ENCODE measurements at places on chromosomes 4 and X.

DNA sequence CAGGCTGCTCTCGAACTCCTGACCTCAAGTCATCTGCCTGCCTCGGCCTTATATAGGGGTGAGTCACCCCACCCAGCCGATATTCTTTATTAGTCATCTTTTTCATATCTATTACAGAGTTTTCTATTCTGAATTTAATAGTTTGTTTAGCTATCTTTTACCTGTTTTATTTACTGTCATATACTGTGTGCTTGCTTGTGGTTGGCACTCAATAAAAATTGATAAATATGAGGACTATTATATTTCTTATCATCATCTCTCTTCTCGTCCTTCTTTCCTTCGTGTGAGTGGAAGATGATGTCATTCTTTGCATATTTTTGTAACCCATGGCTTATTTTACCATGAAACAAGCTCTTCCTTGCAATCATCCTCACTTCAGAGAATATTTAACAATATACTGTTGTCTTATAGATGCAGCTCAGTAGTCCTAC is 265.5 kb downstream of the ARHGAP24 start:
- DNase-seq: no peak

DNA sequence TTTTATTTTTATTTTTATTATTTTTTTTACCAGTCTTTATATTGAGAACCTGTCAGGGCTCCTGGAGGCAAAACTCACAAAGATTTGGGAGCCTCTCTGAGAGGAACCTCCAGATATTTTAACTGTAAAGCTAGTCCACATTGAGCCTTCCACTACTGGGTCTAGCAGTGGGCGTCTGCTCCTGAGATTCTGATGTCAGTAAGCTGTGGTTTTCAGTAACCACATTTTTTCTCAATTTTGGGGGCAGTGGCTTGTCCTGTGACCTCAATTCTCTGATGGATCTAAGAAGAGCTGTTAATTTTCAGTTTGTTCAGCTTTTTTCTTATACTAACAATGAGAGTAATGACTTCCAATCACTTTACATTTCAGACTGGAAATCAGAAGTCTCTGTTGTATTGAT is 23.6 kb upstream of the GPRASP1 start:
- no peak for DNase-seq

DNA sequence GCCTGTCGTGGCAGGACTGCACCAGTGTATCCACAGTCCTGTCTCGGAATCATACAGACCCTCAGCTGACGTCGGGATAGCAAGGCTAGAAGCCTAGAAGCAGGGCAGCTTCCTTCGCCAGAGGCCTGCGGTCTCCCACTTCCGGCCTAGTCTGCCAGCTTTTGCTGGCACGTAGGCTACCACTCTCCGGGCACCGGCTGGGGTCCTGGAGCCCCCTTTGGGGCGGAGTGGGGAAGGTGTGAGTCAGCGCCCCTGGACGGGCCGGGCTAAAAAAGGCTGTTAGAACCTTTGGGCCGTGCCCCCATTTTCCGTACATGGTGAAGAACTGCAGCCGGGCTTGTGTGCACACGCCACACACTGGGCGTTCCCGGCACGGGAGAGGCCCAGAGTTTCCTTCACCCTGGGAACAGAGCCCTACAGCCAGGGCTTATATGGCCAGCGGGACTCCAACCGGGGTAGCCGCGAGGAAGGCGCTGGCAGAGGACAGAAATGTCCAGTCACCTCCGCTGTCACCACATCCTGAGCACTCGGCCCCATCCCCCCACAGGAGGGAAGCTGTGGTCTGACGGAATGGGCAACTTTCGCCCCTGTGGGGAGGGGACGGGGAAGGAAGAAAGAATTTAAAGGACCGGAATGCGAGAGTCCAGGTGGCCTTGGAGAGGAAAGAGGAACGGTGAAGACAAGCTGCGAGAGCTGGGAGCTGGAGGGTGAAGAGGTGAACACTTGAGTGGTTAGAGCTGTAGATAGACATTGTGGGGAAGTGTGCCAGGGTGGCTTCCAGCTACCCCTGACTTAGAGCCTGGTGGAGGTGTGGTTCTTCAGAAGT is 4.6 kb downstream of the MAGIX start:
- no peak for DNase-seq

GRCh38 chrX:10167573-10167972 is 10.8 kb downstream of the CLCN4 start:
- DNase-seq: no peak

DNA sequence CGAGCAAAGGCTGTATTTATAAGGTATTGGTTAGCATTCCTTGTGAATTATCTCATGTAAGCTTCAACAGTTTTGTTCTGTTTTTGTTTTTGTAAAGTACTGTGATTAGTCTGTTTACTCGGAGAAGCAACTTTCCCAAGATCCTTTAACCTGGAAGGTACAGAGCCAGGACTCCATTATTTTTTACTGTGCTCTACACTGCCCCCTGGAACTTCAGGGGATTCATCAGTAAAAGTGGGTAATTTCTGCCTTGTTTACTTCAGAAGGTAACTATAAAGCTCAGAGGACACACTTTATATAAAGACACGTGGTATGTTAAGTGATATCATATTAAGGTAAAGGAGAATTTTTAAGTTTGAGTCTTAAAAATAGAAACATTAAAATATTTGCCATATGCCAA is 124.9 kb downstream of the IQCM start:
- DNase-seq: no peak

DNA sequence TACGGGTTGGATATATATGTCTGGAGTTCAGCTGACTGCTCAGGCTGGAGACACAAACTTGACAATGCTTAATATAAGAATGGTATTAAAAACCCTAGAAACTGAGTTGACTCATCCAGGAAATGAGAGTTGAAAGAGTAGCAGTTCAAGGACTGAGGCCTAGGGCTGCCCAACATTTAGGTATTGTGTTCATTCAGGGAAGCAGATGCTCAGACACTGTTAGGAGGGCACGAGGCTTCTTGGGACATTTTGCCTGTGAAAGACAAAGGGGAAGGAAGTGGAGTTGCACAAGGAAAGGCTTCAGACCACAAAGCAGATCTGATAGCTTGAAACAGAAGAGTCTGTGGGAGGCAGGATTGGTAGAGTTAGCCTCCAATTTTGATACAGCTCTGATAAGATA is 52.0 kb upstream of the HS3ST1 start:
- no peak for DNase-seq

GRCh38 chr4:70801265-70801809 is 38.4 kb downstream of the GRSF1 start:
- no peak for DNase-seq

GRCh38 chrX:93420090-93420489 is 253.3 kb downstream of the NAP1L3 start:
- DNase-seq: no peak

- no peak for DNase-seq
Observed at GRCh38 chrX:50107470-50107869, 93.3 kb downstream of the AKAP4 start.

- DNase-seq: no peak
Observed at GRCh38 chr4:65089666-65090065, 580.6 kb downstream of the EPHA5 start.

- no peak for DNase-seq
Observed at GRCh38 chr4:136927172-136927571, 605.1 kb downstream of the PCDH18 start.

- peak; percentile 5 for DNase-seq
Observed at GRCh38 chrX:15815779-15816437, 25.6 kb downstream of the ZRSR2 start.

DNA sequence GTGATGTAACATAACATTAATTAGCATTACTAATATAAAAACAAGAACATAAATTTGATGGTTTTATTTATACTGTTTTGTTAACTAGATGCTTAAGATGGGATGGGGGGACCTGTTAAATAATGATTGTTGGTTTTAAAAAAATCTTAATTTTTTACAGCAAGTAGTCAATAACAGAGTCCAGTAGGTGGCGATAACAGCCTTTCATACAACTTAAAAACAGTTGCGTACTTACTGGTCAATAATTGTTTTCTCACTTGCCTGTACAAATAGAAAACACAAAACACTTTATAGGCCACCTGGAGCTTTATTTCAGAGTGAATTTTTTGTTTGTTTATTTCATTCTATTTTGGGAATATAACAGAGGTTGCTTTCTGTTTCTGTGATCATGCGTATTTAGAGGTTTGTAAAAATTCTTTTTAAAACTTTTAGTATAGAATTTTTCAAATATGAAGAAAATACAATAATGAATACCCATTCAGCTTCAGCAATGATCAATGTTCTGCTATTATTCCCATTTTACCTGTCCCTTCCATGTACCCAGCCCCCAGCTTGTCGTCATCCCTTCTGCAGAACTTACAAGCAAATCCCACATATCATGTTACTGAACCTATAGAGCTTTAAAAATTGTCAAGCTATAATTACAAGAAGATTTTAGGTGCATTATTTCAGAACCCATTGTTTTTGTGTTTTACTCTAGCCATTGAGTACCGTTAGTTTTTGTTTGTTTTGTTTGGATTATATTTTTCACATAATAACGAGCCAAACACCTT is 97.1 kb downstream of the MRPL1 start:
- no peak for DNase-seq

- no peak for DNase-seq
Observed at GRCh38 chr4:791898-792625, 33.9 kb downstream of the CPLX1 start.

DNA sequence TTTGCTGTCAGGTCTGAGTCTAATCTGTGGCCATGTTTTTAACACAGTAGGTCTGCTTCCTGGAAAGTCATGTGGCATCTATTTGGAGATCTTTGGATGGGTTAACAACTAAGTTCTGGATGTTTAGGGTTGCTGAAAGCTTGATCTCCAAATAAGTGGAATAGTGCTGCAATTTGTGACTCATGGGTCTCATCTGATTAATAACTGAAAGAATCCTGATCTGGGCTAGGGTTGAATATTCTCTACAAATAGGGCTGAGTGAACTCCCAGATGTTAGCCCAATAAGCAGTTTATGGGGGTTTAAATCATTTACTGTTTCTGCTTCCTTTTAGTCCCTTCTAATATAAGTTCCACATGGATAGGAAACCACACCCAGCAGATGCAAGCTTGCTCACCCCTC is 23.1 kb downstream of the CT47C1 start:
- DNase-seq: no peak

GRCh38 chrX:12984603-12985319 is 9.9 kb downstream of the TMSB4X start:
- DNase-seq: no peak
